ENCODE measurements at places on chromosomes 3 and 15.

GRCh38 chr15:64642875-64643274 lies 132.5 kb downstream of the RBPMS2 start:
- DNase-seq = no peak

DNA sequence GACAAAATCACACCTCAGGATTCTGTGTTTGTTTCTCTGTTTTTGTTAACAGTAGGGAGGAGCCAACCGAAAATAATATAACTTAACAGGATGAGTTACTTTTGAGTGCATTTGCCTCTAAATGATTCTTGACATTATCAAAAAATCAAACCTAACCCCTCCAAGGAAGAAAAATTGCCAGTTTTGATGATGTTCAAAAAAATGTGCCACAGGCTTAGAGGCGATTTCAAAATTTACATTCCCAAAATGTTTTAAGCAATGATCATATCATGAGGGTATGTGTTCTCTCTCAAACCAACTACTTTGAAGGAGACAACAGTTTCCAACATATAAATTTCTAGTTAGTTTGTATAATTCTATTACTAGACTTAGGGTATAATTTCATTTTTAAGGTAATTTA lies 6.7 kb downstream of the VGLL3 start:
- DNase-seq = no peak

- no peak for DNase-seq
These were observed 98.0 kb upstream of the TNIK start for GRCh38 chr3:171558188-171558696.

- DNase-seq = no peak
These were observed 25.8 kb downstream of the TMEM45A start for GRCh38 chr3:100518244-100518643.

DNA sequence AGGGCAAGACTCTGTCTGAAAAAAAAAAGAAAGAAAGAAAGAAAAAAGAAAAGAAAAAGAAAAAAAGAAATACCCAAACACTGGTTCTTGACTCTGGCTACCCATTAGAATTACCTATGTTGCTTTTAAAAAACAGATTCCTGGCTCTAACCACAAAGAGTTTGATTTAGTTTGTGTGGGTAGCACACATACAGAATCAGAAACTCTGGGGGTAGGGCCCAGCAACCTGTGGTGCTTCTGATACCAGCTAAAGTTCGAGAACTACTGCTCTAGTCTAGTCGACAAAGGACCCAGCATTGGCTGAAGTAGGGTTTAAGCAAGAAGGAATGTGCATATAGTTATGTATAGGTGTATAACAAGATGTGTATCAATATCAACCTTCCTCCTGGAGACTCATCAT lies 392.7 kb downstream of the EFHB start:
- no peak for DNase-seq

GRCh38 chr3:23041918-23042696 lies 161.0 kb upstream of the UBE2E2 start:
- no peak for DNase-seq
